ENCODE measurements at places on chromosomes 5 and 9.

DNA sequence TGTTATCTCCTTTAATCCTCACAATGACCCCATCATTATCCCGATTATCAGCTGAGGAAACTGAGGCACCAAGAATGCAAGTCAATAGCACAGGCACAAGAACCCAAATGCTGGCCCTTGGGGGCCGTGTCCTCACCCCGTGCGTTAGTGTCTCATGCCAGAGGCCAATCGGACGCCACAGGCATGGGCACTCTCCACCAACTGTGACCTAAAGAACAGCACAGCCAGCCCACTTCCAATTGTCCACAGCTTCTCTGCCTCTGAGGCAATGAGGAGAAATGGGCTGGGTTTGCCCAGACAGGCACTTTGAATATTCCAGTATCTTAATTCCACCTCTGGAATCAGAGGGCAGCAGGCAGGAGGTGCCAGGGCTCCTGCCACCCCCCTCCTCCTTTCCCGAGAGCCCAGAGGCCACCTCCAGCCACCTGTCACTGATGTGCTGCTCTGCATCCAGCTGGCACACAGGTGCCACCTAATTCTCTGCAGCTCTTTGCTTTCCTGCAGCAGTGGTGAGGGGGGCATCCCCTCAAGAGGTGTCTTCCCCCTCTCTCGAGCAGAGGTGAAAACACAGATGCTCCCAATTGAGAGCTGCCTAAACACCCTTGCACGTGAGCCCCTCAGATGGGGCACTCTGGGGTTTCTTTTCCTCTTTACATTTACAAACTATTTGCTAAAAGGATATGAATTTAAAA is 107.5 kb downstream of the ROR2 start:
- DNase-seq = no peak

- DNase-seq = peak; percentile 31
These were observed 59.5 kb downstream of the HSPA4 start for GRCh38 chr5:133111299-133111698.

DNA sequence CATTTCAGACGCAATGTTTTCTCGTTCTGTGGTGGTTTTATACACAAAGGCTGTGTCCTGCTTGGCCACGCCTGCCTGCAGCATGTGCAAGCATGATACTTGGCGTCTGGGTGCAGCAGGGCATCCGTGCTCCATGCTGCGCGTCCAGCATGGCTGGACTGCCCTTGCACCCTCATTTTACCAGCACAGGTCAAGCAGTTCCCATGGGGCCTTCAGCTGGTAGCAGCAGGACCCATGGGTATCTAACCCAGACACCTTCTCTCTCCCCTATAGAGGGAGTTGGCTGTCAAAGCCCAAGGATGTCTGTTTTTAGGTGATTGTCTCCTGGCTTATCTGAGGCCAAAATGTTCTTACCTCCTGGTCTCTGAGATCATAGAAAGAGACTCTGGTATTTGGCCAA is 158.3 kb upstream of the PITX1 start:
- DNase-seq = no peak

- DNase-seq = no peak
These were observed 88.7 kb downstream of the RAPGEF1 start for GRCh38 chr9:131651160-131651559.

- DNase-seq = no peak
These were observed 857 bp downstream of the FAM169A start for GRCh38 chr5:74865256-74865803.

DNA sequence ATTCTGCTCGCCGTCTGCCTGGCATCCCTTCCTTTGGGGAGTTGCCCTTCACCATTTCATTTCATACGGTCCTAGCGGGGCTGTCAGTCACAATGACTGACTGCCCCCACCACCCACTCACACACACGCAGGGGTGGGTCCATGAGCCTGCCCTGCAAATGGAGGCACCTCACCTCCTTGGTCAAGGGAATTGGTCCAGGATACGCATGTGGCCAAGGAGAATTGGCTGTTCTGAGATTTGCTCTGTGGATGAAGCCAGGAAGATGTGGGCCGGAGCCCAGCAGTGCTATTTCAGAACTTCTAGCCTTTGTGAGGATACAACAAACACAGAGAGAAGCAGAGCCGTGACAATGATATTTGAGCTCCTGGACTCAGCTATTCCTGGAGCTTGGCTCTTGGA is 17.0 kb downstream of the C1QTNF2 start:
- DNase-seq = no peak
